ENCODE measurements at places on chromosomes 1 and 21.

GRCh38 chr1:80989455-80989854 is 811.3 kb upstream of the ADGRL2 start:
- H3K27me3 ChIP-seq: no peaks in the 10 kb centered on the region
- no peaks in the 10 kb centered on the region for H3K36me3 ChIP-seq
- no peaks in the 10 kb centered on the region for H3K4me1 ChIP-seq
- no peak overlapping the region for H3K27ac ChIP-seq
- no peak overlapping the region for H3K4me3 ChIP-seq

GRCh38 chr1:203743091-203743571 is 21.9 kb upstream of the LAX1 start:
- H3K27me3 ChIP-seq: no peaks in the 10 kb centered on the region
- peaks cover 3% of the 10 kb centered on the region for H3K36me3 ChIP-seq
- no peak overlapping the region for H3K4me3 ChIP-seq
- H3K27ac ChIP-seq: peak overlapping the region; percentile 33
- H3K4me1 ChIP-seq: peaks cover 10% of the 10 kb centered on the region

DNA sequence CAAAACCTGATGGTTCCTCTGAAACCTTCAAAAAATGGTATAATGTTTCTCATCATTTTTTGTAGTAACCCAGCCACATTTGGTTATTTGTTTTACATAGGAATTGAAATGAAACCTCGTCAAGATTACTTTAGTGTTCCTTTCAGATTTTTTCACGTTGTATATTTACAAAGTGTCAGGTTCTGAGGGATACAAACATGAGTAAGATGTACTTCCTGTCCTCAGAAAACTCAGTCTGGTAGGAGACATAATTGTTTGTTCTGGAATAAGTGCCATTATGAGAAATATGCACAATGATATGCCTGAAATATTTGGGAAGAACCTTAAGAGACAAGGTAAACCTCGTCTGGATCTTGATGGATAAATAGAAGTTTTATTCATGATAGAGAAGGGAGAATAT is 145.5 kb downstream of the USP25 start:
- H3K27me3 ChIP-seq: no peaks in the 10 kb centered on the region
- peaks cover 19% of the 10 kb centered on the region for H3K36me3 ChIP-seq
- H3K4me1 ChIP-seq: no peaks in the 10 kb centered on the region
- H3K27ac ChIP-seq: no peak overlapping the region
- DNase-seq: no peak
- no peak overlapping the region for H3K4me3 ChIP-seq

GRCh38 chr1:152906023-152906565 is 2.3 kb upstream of the IVL start:
- no peaks in the 10 kb centered on the region for H3K36me3 ChIP-seq
- H3K4me3 ChIP-seq: no peak overlapping the region
- H3K27me3 ChIP-seq: no peaks in the 10 kb centered on the region

GRCh38 chr1:67686267-67687197 is 1.5 kb downstream of the GADD45A start:
- H3K4me1 ChIP-seq: peaks cover 16% of the 10 kb centered on the region
- H3K4me3 ChIP-seq: peak overlapping the region; percentile 97
- H3K27ac ChIP-seq: peak overlapping the region; percentile 98
- peak; percentile 77 for DNase-seq
- H3K36me3 ChIP-seq: peaks cover 15% of the 10 kb centered on the region
- no peaks in the 10 kb centered on the region for H3K27me3 ChIP-seq

GRCh38 chr1:225514671-225515081 is 86.8 kb upstream of the LBR start:
- peaks cover 9% of the 10 kb centered on the region for H3K4me1 ChIP-seq
- H3K36me3 ChIP-seq: peaks cover 10% of the 10 kb centered on the region
- H3K27me3 ChIP-seq: no peaks in the 10 kb centered on the region
- no peak for DNase-seq

DNA sequence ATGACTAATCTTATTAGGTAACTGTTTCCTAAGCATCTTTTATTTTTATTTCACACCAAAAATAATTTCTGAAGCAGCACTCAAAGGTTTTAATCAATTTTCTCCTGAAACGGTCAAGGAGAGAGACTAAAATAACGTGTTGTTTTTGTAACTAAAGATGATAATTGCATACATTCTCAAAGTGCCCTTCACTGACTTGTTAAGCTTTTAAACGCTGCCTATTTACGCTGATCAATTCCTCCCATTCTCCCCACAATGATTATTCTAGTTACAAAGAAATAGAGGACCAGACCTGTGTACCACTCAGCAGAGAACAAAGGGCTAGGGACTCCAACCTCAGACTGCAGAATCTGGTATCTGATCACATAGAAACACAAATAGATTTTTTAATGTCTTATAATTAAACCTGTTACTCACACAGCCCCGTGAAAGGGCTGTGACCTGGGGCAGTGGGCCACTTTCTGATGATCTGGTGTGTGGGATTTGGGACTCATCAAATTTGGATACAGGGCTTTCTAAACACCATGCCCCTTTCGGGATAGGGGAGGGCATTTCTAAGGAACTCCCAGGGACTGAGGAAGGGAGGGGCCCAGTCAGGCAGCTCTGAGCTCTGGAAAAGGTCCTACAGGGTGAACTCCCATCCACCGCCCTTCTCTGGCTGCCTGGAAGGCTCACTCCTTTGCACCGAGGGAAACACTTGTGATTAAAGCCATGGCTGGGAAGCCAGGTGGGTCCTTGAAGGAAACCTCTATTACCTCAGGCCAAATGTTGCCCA is 65.2 kb downstream of the BCAR3 start:
- H3K4me3 ChIP-seq: no peak overlapping the region
- no peaks in the 10 kb centered on the region for H3K27me3 ChIP-seq

DNA sequence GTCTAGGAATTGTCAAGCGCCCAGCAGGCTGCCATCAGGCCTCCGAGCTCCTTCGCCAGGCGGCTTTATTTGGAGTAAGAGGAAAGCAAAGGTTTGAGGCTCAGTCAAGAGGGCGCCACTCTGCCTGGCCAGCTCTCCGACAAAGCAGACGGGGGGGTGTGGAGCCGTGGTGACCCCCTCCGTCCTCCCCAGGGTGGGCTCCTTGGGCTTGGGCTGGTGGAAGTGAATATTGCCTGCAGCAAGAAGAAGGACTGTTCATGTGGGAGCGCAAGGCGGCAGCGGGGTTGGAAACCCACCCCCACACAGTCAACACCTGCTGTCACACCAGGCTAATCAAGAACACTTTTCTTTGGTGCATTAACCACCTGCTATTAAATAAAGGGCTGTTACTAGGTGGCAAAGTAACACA is 14.6 kb downstream of the EPHX1 start:
- peaks cover 19% of the 10 kb centered on the region for H3K4me1 ChIP-seq
- H3K36me3 ChIP-seq: peaks cover 6% of the 10 kb centered on the region
- no peaks in the 10 kb centered on the region for H3K27me3 ChIP-seq
- H3K27ac ChIP-seq: no peak overlapping the region
- H3K4me3 ChIP-seq: no peak overlapping the region

All from thoracic aorta (tissue), 2 donors.